ENCODE measurements at places on chromosomes 4 and X.
A peak's percentile ranks its signal among the peaks of the same experiment; 100 is the strongest.

GRCh38 chrX:154751203-154751668 is 359 bp upstream of the GAB3 start:
- no peak for DNase-seq

- no peak for DNase-seq
Observed at GRCh38 chr4:142743121-142743825, 102.8 kb downstream of the INPP4B start.

DNA sequence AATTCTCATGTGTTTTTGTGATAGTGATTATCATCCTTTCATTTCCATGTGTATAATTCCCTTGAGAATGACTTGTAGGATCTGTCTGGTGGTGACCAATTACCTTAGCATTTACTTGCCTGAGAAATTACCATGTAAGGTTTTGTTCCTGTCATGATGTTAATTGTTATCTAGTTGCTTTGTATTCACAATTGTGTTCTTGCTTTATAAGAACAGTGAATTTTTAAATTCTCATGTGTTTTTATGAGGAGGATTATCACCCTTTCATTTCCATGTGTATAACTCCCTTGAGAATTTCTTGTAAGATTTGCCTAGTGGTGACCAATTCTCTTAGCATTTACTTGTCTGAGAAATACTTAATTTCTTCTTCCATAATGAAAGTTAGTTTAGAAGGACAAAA is 758.2 kb upstream of the NDST4 start:
- no peak for DNase-seq

DNA sequence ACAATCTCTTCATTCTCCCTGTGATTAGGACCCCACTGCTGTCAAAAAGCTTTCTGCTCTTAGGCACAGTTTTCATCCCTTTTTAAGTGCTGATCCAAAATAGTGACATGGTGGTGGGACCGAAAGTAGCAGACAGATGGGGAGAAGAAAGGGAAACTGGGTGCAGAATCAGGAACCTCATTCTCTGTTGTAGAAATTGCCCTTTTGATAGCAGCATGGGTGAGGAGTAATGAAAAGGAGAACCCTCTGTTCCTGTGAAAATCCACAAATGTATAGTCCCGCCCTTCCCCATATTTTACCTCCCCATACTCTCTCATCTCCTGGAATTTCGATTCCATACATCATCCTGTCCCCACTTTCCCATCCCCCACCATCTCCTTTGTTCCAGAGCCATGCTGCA is 126.5 kb downstream of the STIM2 start:
- DNase-seq, result no peak

DNA sequence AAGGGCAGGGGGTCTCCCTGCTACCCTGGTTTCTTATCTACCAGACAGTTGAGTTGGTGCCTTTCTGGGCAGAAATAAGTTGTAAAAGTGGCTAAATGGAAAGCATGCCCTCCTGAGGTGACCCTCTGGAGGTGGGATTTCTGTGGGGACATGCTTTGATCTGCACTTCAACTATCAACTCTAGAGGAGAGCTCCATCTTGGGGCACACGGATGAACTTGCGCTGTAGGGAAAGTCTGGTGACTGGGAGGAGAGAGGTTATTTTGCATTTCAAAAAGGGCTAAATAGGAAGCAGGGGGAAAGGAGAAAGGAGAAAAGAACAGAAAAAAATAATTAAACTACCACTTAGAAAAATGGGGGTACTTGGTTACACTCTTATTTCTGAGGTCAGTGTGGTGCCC is 12.7 kb upstream of the RHOXF2B start:
- DNase-seq, result no peak

GRCh38 chrX:118074196-118074595 is 42.4 kb downstream of the KLHL13 start:
- no peak for DNase-seq

- no peak for DNase-seq
Observed at GRCh38 chr4:55311792-55312488, 34.1 kb upstream of the SRD5A3 start.

DNA sequence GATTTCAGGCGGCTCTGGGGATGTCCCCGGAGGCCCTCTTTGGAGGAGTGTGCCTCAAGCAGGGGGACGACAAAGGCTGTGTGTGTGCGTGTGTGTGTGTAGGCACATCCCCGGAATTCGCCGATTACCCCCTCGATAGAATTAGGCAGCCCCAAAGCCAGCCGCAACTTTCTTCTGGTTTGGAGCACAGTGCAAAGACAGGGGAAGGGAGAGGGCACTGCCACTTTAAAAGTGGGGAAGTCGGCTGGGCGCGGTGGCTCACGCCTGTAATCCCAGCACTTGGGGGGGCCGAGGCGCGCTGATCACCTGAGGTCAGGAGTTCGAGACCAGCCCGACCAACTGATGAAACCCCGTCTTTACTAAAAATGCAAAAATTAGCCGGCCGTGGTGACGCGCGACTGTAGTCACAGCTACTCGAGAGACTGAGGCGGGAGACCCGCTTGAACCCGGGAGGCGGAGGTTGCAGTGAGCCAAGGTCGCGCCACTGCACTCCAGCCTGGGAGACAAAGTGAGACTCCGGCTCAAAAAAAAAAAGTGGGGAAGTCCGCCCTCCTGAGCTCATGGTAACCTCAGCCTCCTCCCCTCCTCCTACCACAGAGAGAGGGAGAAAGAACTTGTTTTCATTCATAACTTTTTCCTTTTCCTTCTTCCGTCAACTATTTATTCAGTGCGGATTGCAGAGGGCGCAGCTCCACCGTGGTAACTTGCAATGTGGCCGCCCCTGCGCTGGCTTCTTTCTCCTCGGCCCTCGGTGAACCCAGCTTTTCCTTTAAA is 2.4 kb downstream of the SPRY1 start:
- no peak for DNase-seq

DNA sequence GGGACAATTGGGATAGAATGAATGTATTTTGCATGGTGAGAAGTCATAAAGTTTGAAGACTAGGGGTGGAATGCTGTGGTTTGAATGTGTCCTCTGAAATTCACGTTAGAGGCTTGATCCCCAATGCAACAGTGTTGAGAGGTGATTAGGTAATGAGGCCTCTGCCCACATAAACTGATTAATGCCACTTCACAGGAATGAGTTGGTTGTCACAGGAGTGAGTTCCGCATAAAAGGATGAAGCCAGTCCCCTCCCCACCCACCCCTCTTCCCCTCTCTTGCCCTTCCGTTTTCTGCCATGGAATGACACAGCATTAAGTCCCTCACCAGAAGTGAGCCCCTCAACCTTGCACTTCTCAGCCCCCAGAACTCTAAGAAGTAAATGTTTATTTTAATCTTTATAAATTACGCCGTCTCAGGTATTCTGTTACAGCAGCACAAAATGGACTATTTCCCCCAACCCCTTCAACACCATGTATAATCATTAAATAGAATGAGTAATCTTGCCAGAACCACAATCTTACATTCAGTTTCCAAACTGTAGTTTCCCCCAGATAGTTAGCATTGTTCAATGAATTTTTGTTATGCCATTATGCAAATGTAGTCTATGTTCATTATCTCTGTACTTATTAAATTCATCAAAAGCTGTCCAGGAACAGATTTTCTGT is 5.5 kb upstream of the MMAA start:
- peak; percentile 18 for DNase-seq

DNA sequence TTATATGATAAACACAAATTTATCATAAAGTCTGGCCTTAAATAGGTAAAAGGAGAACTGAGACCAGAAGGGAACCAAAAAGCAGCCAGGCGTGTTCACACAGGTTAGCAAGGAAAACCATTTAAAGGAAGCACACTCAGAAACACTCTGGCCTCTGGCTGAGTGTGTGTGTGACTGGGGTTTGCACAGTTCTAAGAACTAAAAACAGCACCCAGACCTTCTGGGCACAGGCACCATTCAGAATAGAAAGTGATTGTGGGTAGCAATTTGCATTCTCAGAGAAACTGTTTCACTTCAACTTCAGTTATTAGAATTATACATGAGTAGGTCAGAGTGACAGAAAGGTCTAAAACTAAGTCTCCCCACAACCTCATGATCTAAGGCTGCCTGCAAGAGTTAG is 10.0 kb downstream of the GPR82 start:
- DNase-seq, result no peak

- DNase-seq, result no peak
Observed at GRCh38 chr4:97530676-97531075, 612.6 kb downstream of the STPG2 start.

DNA sequence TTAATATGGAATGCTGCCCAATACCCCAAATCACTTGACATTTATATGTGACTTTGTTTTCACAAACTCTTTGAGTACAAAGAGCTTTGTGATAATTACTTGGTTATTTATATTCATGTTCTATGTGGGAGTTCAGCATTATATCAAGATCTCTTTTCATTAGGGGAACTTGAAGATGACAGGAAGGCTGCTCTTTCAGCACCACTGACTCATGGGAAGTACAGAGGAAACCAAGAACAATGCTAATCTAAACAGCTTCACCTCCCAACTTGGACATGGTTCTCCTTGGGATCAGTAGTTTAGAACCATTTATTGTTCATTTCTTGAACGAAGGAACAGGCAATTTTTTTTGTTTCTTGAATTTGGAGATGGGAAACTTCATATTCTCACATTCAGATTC is 184.0 kb upstream of the AFF2 start:
- DNase-seq, result no peak
